Amniotic stem cell (primary cell): ENCODE measurements at places on chromosomes 5 and 9.
A peak's percentile ranks its signal among the peaks of the same experiment; 100 is the strongest.

GRCh38 chr9:18357321-18357720 lies 116.6 kb upstream of the ADAMTSL1 start:
- no peak for DNase-seq

- DNase-seq, result no peak
Measured at GRCh38 chr9:96108691-96109380, 193.1 kb downstream of the HSD17B3 start.

- DNase-seq, result no peak
Measured at GRCh38 chr9:135728436-135729110, 26.6 kb downstream of the KCNT1 start.

- no peak for DNase-seq
Measured at GRCh38 chr9:35515766-35516165, 25.9 kb downstream of the RUSC2 start.

- peak; percentile 3 for DNase-seq
Measured at GRCh38 chr9:93304574-93305496, 120.9 kb downstream of the WNK2 start.

- no peak for DNase-seq
Measured at GRCh38 chr9:130896233-130897014, at the start of gene QRFP. Gene QRFP, minus strand, starts transcription at chr9:130896812. Its CDS starts 2,974 bp downstream, at chr9:130893838.

GRCh38 chr5:105288946-105289345 lies 1726.4 kb upstream of the NUDT12 start:
- no peak for DNase-seq

- DNase-seq, result no peak
Measured at GRCh38 chr5:97844797-97845196, 661.8 kb upstream of the RIOK2 start.

- DNase-seq, result no peak
Measured at GRCh38 chr9:136546697-136547501, 1.1 kb upstream of the NOTCH1 start.

- DNase-seq, result peak; percentile 22
Measured at GRCh38 chr5:18314192-18314778, 680.0 kb downstream of the TAF11L14 start.

DNA sequence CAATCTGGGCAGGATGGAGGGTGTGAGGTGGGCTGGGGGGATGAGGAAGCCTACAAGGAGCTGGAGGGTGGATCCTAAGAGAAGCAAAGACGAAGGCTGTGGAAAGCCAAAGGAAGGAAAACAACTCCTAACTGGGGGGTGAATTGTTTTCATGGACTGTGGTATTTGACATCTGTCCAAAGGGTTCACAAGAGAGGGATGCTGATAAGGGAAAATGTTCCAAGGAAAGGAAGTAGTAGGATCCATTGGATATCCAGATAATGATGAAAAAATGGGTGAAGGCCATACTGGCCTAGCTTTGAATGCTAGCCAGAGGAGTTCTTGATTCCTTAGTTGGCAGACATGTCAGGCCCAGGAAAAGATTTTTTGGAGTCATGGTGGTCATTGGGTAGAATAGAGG lies 51.8 kb upstream of the FOXI1 start:
- DNase-seq, result no peak

GRCh38 chr9:93948441-93949072 lies 6.6 kb downstream of the BARX1 start:
- DNase-seq, result no peak

GRCh38 chr5:174420651-174421407 lies 303.6 kb upstream of the MSX2 start:
- DNase-seq, result no peak

GRCh38 chr5:112109331-112110007 lies 309.6 kb downstream of the EPB41L4A start:
- DNase-seq, result no peak

- no peak for DNase-seq
Measured at GRCh38 chr5:150411245-150411979, 1.3 kb downstream of the CD74 start.

DNA sequence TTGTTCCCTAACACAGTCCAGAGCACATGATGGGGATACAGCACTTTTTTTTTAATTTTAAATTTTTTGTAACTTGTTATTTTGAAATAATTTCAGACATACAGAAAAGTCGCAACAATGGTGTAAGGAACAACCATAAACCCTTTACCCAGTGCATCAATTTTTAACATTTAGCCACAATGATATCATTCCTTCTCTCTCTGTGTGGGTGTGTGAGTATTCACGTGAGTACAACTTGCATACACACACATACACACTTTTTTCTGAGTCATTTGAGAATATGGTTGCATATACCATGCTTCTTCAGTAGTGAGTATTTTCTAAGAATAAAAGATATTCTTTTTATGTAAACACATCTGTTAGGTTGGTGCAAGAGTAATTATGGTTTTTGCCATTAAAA lies 135.2 kb downstream of the ARHGAP26 start:
- no peak for DNase-seq

GRCh38 chr9:88387552-88388202 lies 567 bp upstream of the SPIN1 start:
- DNase-seq, result no peak

GRCh38 chr5:125043781-125044391 lies 297.4 kb upstream of the ZNF608 start:
- no peak for DNase-seq

- no peak for DNase-seq
Measured at GRCh38 chr9:93173365-93174051, 10.4 kb upstream of the WNK2 start.

GRCh38 chr5:54547711-54548250 lies 30.2 kb downstream of the SNX18 start:
- DNase-seq, result no peak

DNA sequence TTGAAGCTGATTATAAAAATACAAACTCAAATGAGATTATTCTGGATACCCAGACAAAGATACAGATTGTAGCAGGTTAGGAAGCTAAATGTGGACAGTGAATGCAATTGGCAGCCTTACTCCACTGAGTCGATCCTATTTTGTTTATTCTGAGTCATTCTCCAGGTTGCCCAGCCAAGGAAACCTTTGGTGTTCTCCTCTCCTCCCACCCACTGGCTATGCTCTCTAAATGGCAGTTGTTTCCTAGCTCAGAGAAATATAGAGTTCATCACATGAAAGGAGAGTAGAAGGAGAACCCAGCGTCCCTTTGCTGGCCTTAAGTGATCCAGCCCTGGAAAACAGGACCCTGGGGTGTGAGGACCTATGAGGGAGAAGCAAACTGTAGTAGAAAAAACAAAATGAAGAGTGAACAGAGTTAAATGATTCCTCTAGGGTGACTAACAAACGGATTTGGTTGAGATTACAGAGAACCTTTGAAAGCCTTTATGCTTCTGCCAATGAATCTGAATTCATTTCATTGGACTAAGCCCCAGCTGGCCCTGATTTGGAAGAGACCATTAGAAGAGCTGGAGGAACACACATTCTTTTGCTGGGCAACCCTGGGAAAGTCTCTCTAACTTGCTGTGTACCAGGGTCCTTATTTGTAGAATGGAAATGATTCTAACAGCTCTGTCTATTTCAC lies 95.1 kb downstream of the BRINP1 start:
- DNase-seq, result no peak

DNA sequence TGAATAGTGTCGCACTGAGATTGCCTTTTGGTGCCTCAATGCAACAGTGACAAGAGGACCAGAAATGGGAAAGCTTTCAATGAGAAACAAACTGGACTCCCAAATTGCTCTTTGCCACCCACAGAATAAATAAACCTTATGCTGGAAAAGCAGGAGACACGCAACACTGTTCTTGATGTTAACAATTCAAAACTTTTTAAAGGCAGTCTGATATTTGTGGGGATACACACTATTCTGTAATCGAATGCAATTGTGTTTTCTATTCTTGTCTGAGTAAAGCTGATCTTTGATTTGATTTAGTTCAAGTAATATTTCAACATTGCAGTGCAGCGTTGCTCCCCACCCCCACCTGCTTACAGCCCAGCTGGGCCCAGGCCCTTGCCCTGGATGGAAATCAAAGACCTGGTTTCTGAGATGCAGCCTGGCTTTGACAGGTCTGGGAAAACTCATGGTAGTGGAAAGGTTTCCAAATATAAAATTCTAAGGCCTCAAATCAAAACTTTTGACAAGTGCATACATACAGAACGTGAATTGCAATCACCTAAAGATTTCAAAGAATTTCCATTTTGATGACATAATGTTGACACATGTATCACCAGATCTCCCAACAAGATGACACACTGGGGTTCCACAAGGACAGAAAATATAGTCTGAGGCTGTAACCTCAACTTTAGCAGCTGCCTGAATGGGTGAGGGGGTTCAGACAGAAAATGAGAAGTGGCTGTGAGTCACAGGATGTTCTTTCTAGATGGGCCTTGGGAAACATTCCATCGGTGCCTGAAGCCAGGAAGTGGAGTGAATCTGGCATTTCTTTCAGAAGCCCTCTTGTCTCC lies 55.1 kb downstream of the ABCA1 start:
- DNase-seq, result peak; percentile 68

- DNase-seq, result peak; percentile 37
Measured at GRCh38 chr5:66307647-66308241, 163.6 kb downstream of the SREK1 start.

DNA sequence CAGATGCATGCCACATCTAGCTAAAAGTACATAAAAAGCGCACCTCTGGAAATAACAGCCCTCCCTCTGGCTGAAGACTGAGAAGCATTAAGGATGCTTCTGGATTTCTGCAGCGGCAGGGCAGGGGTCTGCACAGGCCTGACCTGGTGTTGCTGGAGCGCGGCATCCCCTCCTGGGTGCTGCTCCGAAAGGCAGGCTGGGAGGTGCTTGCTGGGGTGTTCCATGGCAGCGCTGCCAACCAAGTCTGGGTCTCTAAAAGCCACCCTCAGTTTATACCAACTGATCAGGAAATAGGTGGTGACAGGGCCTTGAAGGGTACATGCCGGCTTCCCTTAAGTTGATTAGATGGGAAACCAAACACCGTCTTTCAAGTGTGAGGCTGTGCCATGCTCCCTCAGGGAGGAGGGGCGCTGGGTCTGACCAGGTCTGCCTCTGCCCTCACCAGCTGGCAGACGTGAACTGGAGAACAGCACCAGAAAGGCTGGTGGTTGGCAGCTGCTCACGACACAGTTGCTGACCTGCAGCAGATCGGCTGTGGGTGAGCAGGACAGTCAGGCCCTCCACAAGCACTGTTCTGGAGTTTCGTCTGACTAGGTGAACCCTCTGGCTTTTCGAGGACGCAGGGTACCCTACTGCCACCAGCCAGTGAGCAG lies 81.6 kb downstream of the DAP start:
- no peak for DNase-seq

GRCh38 chr5:77774981-77775789 lies 954 bp downstream of the TBCA start:
- DNase-seq, result peak; percentile 23

DNA sequence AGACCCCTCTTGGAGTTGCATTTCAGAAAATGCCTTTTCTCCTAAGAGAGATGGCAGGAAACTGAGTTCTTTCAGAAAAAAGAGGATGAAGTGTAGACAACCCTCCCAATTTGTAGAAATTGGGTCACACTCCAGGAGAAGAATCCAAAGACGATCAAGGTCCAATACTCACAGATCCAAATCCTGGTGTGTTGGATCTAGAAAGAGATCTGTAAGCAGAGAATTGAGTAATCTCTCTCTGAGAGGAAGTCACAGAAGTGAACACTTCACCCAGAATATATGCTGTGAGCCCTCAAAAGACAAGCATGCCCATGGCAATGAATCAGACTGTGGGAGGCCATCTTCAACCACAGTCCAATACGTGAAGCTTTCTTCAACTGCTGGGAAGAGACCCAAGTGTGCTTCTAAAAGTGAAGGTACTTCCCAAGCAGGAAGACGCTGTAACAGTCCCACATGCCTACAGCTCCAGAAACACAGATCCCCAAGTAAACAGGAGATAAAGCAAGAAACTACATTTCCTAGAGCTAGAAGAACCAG lies 182.7 kb downstream of the SMC2 start:
- peak; percentile 30 for DNase-seq

GRCh38 chr5:87120518-87121303 lies 147.0 kb upstream of the RASA1 start:
- peak; percentile 72 for DNase-seq

DNA sequence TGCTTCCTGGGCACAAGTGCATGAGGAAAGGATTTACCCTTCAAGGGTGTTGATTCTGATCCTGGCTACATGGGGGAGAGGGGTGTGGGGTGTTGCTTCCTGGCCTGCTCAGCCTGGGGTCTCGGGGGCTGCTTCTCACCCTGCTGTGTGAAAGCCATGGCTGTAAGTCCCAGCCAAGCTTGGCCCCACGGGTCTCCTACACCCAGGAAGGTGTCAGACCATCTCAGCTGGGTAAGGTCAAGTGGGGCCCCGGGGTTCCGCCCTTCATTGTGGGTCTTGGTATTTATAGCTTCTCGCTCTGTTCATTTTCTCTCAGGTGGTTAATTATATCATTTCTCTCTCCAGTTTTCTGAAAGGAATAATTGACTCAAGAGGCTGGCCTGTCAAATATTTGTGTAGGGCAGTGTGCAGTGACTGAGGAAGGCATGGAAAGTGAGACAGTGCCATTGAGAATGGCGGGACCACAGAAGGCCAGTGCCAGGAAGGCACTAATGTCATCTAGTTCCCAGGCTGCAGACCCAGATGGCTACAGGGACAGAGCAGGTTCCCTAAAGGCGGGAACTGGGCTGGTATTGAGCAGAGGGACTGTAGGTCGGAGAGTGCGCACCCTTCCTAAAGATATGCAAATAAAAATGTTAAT lies 126.0 kb downstream of the FOXD1 start:
- no peak for DNase-seq

DNA sequence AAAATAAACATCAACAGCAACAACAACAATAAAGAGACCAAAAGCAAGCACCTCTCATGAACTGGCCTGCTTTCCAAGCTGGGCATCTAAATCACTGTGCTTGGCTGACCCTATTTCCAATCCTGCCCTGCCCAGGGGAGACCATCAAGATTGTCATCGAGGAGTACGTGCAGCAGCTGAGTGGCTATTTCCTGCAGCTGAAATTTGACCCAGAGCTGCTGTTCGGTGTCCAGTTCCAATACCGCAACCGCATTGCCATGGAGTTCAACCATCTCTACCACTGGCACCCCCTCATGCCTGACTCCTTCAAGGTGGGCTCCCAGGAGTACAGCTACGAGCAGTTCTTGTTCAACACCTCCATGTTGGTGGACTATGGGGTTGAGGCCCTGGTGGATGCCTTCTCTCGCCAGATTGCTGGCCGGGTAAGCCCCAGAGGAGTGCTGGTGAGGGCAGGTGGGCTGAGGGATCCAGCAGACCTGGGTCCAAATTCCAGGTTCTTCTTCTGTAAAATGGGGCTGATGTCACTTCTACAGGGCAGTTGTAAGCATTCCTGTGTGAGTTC lies 15.6 kb downstream of the PTGS1 start:
- DNase-seq, result no peak

GRCh38 chr5:159550951-159551350 lies 220.7 kb upstream of the IL12B start:
- DNase-seq, result no peak
